NCI-H1105 (cell line): ENCODE measurements at places on chromosomes 7 and 10.

DNA sequence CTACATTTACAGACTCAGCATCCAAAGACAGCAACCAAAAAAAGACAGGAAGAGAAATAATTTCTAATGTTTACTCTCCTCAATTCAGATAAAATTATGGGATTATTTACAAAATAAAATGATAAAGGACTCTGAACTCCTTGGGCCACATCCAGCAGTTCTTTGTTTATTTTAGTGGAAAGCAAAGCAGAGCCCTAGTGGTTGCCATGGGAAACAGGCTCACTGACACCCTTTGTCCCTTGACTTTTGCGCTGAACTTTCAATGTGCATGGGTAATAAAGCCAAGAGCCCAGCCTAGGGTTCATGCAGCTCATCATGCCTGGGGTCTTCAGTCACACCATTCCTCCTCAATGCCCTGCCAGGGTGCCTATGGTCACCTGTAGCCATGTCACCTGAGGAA lies 442.6 kb upstream of the IGFBP3 start:
- DNase-seq: peak; percentile 42

GRCh38 chr10:67539312-67539711 lies 156.7 kb downstream of the CTNNA3 start:
- no peak for DNase-seq

DNA sequence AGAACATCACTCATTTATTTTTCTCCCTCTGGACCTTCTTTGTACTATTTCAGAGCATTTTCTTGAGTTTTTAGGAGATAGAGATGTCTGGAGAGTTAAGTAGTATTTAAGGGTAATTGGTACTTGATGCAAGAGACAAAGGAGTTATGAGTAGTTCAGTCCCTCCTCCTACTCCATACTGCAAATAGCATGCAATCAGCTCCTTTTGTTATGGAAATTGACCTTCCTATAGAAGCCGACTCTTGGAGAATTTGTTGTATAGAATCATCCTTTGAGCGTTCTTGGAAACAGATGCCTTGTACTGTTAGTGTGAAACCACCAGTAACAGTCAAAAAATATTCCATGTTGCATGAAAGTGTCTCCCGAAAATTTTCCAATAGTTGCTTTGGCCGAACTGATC lies 428.2 kb upstream of the GALNT17 start:
- DNase-seq: peak; percentile 53

GRCh38 chr10:100370714-100371481 lies 23.9 kb downstream of the SCD start:
- no peak for DNase-seq

- no peak for DNase-seq
Observed at GRCh38 chr10:116838143-116838725, 11.1 kb upstream of the ENO4 start.

GRCh38 chr7:48420206-48420605 lies 248.9 kb downstream of the ABCA13 start:
- DNase-seq: no peak

- DNase-seq: no peak
Observed at GRCh38 chr7:87564296-87564963, 36.3 kb downstream of the ABCB1 start.

DNA sequence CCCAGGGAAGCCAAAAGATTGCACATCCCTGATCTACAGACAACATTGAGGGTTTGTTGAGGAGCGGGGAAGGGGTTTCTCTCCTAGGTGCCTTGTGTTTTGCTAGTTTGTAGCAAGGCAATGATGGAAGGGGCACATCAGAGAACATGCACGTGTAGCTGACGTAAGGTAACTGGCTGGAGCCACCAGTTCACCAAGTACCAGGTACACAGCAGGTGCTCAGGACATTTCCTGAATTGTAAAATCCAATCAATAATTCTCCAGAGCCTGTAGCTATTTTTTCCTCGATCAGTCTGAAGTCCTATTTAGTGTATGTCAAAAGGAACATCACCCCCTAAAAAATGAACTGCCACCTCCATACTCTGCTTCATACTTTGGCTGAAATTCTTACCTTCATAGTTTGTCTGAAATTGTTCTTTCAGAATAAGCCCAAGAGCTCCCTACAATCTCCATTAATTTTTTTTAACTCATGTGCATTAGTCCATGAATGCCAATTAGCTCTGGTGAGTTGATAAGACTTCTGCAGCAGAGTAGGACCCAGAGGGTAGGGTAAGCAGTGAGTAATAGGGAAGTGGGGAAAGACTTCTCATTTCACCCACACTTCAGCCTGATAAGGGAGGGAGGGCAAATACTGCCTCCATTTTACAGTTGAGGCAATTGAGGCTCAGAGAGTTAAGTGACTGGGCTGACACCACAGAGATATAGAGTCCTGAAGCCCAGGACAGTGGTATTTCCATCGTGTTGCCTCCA lies 36.0 kb upstream of the SLC26A3 start:
- DNase-seq: no peak

GRCh38 chr7:155809332-155809946 lies 2.8 kb downstream of the SHH start:
- DNase-seq: no peak

DNA sequence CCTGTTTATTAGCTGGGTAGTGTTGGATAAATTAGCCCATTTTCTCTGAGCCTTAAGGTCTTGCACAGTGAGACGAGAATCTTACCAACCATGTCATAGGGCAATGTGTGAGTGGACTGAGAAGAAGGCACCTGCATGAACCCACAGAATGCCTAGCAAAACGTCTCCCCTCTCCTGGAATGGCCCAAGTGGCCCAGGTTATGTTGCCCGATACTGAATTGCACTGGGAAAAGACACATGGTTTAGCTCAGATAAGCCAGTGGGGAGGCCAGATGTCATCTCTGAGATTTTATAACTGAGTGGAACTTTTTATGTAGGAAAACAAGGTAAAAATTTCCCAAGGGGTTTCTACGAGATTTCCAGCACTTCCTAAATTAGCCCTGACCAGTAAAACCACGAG lies 104.7 kb upstream of the IKZF1 start:
- no peak for DNase-seq
